ENCODE measurements at places on chromosomes 13 and 19.

- DNase-seq = no peak
These were observed 42.6 kb downstream of the KLF2 start for GRCh38 chr19:16367261-16367683.

GRCh38 chr19:12527034-12527836 is 24.0 kb downstream of the ZNF564 start:
- DNase-seq = no peak

GRCh38 chr19:46373491-46374359 is 26.8 kb downstream of the PPP5C start:
- DNase-seq = peak; percentile 67

- DNase-seq = peak; percentile 8
These were observed 1.4 kb downstream of the HNRNPUL1 start for GRCh38 chr19:41265395-41266153.

DNA sequence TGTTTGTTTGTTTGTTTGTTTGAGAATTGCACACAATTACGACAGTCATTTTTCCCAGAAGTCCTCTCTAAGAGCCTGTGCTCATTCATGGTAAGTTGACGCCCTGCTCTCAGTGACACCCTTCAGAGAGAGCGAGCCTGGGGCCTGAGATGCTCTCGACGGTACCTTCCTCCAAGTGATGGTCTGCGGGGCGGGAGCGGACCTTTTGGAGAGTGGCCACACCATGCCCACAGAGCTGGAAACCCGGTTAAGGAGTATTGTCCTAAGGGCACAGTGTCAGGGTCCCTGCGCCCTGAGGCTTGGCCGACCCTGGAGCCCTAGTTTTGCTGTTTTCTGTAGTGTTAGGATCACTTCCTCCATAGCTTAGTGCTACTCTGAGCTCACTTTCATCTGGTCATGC is 3.6 kb downstream of the POP4 start:
- DNase-seq = no peak

DNA sequence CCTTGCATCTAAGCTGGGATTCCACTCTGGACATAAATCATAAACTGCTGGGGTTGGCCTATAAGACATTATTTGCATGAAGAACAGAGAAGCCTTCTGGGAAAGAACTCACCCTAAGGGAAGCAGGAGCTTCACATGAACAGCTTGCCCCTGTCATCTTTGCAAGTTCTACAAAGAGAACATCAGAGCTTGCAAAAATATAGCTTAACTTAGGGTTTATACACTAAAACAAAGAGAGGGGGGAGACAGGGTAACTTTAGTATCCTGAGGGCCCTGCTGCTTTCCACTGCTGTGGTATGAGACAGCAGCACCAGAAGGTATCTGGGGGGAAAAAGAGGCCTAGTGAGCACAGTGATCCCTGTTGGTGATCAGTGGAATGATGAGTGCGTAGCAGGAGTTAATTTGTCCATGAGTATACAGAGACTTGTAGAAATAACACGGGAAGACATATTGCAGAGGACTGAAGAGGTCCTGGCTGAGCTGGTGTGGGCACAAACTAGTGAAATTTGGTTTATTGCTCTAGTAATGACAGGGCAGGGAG is 116.1 kb upstream of the TSC22D1 start:
- DNase-seq = no peak

DNA sequence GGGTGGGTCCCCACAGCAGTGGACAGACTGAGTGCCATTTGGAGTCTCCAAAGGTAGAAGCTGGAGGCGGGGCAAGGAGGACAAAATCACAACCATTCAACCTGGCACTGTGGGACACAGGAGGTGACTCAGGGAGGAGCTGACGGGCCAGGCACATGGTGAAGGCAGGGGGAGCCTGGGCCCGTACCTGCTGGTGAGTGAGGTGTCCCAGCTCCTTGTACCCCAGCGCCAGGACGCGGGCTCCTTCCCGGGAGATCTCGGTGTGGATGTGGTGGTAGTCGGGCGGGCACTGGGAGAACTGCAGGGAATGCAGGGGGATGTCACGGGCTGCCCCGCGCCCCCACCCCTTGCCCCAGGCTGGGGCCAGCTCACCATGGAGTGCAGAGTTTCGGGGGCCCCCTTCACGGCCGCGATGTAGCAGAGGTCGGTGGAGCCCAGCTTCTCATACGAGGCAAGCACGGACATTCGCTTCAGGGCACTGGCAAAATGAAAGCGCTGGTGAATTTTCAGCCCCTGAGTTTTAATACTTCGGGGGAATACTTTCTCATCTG is 9.8 kb downstream of the ATP13A1 start:
- DNase-seq = no peak

GRCh38 chr13:20664351-20664750 is 39.1 kb upstream of the IL17D start:
- no peak for DNase-seq

DNA sequence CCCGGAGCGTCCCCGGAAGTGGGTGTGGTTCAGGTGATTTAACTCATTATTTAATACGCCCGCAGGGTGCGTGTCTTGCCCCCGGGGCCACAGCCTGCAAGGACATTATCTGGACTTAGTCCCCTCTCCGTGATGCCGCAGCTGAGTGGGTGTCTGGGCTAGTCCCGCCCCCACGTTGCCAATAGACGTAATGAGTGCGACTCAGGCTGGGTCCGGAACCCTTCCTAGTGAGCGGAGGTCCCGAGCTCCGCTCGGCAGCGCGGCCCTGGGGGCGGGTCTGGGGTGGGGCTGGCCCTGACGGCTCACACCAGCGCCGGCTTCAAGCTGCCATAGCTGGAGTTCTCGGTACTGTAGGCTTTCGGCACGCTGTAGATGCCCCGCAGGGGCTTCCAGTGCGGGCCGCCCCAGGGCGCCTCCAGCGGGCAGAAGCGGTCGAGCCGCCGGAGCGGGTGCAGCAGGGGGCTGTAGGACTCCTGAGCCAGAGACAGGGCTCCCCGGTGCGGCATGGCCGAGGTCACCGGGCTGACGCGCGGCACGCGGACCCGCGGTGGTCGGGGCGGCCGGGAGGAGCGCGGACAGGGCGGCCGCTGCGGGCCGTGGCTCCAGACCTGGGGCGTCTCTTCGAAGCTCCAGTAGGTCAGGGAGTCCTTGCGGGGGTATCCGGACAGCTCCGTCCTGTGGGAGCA is 918 bp upstream of the LHB start:
- DNase-seq = peak; percentile 48

- no peak for DNase-seq
These were observed 27.6 kb downstream of the DHX34 start for GRCh38 chr19:47376589-47377144.

DNA sequence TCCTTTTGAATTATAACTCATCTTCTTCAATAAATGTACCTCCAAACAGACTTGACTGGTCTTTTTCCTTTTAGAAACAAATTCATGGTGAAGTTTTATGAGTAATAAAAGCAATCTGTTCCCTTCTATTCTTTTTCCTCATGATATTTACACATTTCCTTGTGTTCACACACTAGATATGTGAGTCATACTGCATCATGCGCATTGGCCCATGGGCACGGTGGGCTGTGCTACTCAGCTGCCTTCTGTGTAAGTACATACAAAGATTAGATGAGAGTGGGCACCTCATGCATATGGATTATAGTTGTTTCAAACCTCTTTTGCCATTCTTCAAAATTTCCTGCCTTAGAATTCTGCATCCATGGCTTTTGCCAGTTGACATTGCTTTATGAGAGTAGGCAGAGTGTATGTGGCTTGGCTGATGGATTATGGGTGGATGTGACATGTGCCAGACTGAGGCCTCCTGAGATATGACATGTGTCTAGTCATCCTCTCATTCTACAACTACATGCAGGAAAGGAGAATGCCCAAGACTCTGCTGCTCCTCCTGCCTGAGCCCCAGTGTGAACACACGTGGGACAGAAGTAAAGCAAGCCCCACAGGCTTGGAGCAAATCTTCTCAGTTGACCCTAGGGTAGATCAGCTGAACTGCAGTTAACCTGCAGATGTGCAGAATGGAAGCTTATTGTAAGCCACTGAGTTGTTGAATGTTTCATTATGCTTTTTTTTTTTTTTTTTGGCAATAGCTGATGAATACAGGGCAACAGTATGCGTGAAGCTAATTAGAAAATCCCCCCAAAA is 109.9 kb downstream of the RBM26 start:
- no peak for DNase-seq

DNA sequence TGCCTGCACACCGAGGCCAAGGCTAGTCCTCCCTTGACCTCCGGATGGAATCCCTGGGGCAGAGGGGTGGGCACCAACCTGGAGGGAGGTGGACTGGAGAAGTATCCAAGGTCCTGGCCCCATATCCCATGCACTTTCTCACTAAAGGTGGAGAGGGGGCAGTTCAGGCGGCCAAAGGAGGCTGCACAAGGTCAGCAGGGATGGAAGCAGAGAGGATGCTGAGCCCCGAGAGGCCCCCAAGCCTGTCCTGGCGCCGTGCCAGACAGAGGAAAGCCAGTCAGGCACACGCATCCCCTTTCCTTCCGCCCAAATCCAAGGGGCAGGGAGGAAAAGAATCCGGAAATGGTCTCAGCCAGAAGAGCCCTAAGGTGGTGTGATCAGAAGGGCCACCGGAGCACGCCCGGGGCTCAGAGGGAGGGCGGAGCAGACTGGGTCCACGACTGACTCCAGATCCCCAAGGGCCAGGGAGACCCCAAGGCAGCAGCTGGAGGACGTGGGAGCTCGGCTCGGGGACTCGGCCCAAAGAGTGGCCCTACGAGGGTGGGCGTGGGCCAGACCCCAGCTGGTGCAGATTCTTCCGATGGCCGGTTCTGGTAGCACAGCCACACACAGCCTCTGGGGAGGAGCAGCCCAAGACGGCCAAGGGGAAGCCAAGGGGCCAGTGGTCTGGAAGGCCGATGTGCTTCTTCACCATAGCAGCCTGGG is 60.0 kb downstream of the MLLT1 start:
- DNase-seq = no peak

GRCh38 chr13:99663185-99663825 is 162.0 kb downstream of the TM9SF2 start:
- no peak for DNase-seq

- no peak for DNase-seq
These were observed 38.7 kb upstream of the PCDH8 start for GRCh38 chr13:52887165-52887564.

GRCh38 chr13:21596722-21597121 is 7.2 kb downstream of the MICU2 start:
- no peak for DNase-seq

- DNase-seq = no peak
These were observed 306.9 kb upstream of the KLHL1 start for GRCh38 chr13:70415136-70415535.

- DNase-seq = no peak
These were observed 481 bp downstream of the FGF22 start for GRCh38 chr19:640161-640558.

GRCh38 chr13:52884429-52885010 is 36.1 kb upstream of the PCDH8 start:
- DNase-seq = no peak

DNA sequence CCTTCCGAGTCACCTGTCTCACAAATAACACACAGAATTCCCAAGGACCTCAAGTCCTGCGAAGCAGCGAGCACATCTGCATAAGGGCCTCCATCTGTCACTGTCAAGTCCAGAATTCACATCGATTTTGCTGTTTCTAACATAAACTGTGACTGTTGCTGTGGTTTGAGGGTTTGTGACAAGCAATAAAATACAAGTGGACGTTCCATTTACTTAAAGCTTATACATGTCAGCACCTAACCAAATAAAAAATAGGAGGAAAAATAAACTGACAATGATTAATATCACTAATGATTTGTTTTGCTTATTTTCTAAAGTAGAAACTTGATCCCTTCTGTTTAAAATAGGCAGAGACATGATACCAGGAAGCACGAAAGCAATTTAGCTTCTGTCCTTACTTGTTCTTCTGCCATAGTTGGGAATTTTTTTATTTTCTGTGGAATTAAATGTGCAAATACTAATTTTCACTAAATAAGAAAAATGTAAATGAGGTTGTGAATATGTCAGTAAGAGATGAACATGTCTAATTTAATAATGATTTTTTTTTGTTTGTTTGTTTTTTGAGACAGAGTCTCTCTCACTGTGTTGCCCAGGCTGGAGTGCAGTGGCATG is 279.1 kb downstream of the FGF9 start:
- no peak for DNase-seq

DNA sequence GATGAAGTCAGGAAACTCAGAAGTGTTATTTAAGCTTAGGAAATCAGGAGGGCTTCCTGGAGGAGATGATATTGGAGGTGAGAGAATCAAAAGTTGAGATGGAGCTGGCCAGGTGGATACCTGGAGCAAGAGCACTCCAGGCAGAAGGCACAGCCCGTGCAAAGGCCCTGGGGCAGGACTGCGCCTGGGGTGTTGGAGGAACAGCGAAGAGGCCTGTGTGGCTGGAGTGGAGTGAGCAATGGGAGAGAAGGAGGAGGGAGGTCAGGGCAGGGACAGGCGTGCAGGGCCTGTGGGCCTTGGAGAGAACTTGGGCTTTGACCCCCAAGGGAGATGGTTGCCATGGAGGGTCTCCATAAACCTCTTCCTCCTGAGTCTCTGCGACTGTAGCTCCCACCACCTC is 42.1 kb downstream of the ZNRF4 start:
- no peak for DNase-seq

DNA sequence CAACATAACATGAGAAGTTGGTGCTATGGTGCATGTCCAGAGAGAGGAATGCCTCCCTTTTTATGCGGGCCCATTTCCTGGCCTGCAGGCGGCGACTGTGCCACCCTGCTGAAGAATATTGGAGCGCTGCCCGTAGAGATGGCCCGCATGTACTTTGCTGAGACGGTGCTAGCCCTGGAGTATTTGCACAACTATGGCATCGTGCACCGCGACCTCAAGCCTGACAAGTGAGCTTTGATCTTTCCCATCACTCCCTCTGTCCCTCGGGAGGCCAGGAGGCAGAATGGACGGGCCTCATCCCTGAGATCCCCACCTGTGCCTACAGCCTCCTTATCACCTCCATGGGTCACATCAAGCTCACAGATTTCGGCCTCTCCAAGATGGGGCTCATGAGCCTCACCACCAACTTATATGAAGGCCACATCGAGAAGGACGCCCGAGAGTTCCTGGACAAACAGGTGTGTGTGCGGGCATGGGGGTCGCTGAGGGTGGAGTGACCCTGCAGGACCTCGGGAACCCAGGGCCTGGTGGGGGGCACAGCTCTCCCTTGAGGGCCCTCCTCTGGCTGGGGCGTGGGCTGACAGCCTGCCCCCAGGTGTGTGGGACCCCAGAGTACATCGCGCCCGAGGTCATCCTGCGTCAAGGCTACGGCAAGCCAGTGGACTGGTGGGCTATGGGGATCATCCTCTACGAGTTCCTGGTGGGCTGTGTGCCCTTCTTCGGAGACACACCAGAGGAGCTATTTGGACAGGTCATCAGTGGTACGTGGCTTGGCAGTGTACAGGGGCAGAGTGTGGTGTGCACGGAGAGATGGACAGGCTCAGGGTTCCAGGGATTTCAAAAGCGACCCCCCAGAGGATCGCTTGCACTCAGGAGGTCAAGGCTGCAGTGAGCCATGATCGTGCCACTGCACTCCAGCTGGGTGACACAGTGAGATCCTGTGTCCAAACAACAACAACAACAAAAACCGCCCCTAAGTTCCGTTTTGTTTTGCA is 16.2 kb downstream of the DNASE2 start:
- DNase-seq = no peak

- DNase-seq = peak; percentile 54
These were observed 570.3 kb downstream of the PCDH9 start for GRCh38 chr13:66659701-66660467.

GRCh38 chr13:50215399-50215798 is 200.2 kb downstream of the KCNRG start:
- no peak for DNase-seq

- DNase-seq = no peak
These were observed 60.4 kb upstream of the OBI1 start for GRCh38 chr13:78719367-78719766.

GRCh38 chr13:32041429-32041828 is 9.9 kb downstream of the FRY start:
- DNase-seq = no peak
